ENCODE measurements at places on chromosomes 2 and 18.

DNA sequence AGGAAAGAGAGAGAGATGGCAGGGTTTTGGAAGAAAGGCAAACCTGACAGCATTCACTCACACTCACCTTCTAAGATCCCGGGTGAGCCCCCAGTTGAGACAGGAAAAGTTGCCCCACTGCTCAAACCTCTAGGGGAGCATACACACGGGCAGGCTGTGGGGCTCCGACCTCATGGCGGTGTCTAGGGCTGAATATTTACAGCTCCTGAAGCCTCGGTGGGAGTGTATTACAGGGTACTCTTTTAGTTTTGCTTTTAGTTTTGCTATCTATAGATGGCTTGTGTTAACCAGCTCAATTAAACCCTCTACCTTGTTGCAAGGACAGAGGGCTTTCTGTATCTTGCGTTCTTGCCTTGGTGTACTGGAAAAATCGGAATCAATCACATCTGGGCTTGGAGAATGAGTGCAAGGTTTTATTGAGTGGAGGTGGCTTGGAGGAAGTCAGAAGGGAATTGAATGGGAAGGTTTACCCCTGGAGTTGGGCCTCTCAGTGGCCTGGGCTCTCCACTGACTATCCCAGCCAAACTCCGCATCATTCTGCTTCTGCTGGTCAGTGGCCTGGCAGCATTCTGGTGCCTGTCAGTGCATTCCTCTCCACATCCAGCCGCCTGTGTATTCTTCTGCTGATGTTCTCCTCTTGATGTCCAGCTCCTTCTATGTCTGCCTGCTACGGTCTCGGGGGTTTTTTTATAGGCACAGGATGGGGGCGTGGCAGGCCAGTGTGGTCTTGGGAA is 10.1 kb upstream of the IFIH1 start:
- no peak for DNase-seq

- no peak for DNase-seq
Observed at GRCh38 chr2:64201151-64201550, 56.9 kb upstream of the PELI1 start.

DNA sequence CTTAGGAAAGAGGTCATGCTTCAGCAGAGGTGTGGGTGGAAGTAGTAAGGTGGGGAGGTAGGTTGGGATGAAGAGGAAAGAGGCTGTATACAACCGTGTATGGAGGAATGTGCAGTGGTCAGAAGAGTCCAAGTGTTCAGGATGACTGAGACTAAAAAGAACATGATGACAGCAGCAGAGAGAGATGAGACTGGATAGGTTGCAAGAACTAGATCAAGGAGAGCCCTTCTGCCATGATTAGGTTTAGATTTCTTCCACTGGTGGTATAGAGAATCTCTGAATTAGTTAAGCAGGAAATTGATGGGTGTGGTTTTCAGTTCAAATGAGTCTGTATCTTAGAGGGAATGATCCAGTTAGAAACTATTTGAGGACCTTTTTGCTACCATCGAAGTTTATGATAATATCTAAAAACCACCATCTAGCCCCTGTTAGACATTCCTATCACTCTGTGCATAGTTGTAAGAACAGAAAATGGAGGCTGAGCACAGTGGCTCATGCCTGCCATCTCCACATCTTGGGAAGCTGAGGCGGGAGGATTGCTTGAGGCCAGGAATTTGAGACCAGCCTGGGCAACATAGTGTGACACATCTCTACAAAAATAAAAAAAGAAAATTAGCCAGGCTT is 221.0 kb downstream of the LTBP1 start:
- DNase-seq: no peak

DNA sequence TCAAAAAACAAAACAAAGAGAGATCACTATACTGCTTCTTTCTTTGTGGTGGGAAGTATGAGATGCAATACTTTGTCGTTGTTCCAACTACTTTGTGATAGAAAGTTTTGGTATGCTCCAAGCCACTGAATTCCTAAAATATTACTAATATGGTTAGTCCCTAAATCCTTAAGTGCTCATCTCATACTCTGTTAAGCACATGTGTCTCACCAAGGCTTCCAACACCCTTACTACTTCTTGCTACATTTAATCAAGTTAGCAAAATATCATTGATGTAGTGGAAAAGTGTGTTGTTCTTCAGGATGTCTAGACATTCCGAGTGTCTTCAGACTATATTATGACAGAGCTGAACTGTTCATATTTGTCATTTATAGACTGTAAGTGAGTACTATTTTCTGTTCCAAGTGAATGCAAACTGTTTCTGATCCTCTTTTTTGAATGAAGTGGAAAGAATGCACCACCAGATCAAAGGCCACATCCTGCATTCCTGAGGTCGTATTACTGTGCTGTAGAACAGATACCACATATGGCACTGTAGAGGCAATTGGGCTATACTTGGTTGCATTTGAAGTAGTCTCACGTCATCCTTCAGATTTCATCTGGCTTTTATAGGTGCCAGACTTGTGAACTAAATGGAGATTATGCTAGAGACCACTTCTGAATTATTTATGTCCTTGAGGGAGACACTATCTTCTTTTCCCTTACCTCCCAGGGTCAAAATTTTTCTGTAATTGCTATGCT is 298.4 kb upstream of the ZNF521 start:
- peak; percentile 77 for DNase-seq

DNA sequence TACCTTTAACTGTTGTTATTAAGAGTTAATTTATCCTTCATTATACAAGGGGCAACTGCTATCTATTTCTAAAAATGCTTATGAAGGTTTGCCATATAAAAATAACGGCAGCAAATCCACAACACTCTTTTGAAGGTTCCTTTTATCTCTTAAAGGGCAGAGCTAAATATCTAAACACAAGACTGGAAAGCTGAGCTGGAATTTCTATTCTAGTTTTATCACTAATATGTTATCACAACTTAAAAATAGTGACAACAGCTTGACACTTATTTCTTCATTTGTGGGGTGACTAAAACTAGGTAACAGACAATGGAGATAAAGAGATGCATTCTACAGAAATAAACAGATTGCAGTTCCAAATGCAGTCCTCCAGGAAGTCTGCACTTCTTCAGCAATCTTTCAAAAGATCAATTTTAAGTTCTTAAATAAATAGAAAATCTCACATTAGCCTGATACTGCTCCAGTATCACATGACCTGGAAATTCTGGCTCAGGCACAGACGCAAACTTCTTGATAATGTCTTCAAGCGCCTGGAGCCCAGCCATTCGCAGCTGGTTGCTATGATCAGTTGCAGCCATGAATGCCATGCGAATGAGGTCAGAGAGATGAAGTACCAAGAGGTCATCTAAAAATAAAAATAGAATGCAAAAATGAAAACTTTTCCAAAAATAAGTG is 54.0 kb upstream of the STRN start:
- DNase-seq: peak; percentile 40

GRCh38 chr18:32358075-32358474 is 112.6 kb downstream of the GAREM1 start:
- no peak for DNase-seq

- no peak for DNase-seq
Observed at GRCh38 chr2:30110773-30111172, 36.0 kb upstream of the YPEL5 start.

DNA sequence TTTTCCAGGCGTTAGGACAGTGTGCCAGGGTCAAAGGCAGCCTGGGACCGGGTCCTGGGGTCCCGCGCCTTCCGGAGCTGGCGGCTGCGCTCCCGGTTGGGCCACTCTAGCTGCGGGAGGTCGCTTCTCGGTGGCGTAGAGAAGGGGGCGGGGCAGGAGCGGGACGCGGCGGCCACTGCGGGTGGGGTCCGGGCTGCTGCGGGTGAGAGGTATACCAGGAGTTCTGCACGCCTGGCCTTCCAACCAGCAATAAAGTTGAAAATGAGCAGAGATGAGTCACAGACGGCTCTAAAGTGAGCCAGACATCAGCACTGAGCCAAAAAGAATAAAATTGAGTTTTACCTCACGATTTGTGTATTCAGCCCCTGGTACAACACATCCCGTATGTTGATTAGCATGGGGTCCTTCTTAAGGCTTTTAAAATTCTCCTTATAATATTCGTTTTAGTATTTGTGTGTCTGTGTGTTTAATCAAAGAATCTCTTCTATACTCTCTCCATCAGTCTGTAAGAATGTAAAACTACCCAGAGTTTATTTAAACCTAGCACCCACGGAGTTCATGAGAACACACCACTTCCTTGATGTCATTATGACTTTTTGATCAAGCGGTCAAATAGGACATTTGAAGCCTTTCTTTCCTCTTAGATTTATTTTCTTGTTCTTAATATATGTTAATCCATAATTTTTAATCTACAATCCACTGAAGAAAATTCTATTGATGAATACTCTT is at the start of gene C1GALT1C1L:
C1GALT1C1L (minus strand) TSS at position 108 of the 729 bp plus-strand sequence; CDS start at position 1, 107 bp downstream.
- DNase-seq: peak; percentile 11

DNA sequence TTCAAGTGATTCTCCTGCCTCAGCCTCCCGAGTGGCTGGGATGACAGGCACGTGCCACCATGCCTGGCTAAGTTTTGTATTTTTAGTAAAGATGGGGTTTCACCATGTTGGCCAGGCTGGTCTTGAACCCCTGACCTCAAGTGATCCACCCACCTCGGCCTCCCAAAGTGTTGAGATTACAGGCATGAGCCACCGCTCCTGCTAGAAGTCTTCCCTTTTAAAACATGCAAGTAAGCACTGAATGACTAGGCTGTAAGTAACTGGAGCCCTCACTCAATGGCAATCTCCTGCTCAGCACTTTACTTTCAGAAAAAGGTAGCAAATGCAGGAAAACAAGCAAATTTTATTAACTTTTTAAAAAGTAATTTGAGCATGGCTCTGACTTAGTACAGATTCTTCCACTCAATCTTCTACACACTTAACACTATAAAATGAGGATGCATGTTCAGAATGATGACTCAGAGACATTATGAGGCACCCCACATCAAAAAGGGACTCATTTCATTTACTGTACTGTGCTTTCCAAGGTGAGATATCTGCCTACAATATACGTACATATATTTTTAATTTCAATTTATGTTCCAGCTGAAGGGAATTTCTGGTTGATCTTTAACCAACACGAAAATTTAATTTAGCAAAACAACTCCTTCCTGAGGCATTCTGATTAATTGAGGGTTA is 6.6 kb upstream of the NCK2 start:
- DNase-seq: no peak

DNA sequence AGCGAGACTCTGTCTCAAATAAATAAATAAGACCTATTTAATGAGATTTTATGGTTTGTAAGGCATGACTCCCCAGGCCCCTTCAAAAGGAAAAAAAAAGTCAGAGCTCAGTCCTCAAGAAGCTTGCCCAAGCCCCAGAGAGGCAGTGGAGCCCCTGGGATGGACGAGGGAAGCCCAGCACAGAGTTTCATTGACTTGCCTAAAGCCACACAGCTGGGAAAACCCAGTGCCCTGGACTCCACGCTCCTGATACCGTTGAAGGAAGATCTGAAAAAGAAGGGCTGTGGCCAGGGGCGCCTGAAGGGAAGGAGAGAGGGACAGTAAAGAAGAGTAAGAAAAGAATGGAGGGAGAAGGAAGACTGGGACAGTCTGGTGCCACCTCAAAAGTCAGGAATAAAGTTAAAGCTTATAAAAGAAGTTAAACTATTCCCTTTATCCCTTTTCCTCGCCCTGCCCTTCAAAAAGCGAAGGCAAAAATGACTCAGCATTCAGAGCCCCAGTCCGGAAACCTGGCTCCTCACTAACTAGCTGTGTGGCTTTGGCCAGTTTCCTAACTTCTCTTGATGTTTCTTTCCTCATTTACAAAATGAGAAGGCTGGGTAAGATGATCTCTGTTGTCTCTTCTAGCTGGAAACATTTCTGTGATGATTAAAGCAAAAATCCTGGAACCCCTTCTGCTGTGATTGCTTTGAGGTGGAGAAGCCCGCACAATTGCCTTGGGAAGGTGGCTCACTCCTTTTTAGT is 46.7 kb downstream of the LYPD1 start:
- DNase-seq: no peak

DNA sequence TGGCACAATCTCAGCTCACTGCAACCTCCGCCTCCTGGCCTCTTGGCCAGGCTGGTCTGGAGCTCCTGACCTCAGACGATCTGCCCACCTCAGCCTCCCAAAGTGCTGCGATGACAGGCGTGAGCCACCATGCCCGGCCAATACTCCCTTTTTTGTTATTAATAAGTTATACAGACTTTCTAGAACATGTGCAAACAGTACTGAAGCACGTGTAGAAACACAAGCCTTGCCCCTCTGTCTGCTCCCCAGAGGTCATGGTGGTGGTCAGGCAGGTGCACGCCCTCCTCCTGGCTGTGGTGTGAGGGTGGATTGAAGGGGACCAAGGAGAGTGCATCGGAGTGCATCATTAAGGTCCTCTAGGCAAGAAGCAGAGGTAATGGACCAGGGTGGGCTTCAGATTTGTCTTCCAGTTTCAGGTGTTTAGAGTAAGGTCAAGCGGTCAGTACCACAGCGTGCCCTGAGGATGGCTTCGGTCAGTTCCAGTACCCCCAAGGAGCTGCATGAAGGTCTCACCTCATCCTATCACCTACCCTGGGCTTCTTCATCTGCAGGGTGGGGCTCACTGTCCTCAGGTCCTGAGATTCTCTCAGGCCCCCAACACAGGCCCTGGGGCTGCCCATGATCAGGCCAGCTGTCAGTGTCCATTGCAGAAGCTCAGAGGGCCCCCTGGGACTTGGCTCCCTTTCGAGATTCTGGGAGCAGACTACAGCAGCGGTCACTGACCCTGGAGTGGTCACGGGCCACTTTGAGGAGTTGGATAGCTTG is 124.3 kb downstream of the GLI2 start:
- no peak for DNase-seq

- DNase-seq: no peak
Observed at GRCh38 chr2:24021122-24021998, 11.5 kb downstream of the MFSD2B start.

DNA sequence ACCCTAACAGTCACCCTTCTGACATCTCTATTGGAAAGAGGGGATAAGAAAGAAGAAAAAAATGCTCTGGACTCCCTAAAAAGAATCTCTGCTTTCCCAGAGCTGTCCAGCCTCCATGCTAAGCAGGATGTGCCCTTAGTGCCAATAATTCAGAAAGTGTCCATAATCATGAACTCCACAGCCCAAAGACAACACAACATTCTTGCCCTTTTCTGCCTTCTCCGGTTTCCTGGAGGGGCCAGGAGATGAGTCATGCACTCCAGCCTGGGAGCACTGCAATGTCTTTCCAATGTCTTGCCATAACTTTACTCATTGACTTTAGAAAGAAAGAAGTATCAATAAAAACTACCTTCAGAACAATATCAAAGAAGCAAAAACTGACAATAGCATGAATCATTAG is 44.0 kb downstream of the KLF7 start:
- DNase-seq: peak; percentile 72

DNA sequence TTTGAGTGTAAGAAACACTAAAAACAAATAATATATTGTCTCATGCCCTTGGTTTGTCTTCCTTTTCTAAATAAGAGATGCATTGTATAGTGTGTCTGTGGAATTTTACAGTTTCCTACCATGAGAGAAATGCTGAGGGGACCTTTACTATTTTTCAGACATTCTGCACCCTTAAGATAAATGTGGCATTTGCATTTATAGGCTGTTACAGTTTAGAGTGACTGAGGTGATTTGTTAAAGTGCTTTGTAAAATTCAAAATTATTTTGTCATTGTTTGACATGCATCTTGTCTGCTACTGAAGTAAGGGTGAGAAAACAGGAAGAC is 78.9 kb upstream of the ZSWIM2 start:
- no peak for DNase-seq

DNA sequence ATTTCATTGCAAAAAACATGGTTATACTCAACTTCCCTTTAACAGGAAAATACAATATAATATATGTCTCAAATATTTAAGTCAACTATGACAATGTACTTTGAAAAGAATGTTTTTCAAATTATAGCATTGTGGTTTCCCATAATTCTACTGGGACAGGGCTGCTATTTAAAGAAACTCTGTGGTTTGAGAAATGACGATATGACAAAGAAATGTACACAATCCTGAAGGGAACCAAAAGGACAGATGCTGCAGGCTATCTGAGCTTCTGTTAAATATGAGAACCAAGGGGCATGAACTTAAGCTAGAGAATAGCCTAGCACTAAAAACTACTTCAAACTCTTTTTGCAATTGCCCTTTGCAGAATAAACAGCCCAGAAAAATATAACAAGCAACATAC is 415.9 kb downstream of the GRB14 start:
- DNase-seq: peak; percentile 86
